Muscle of leg (tissue), 16 donors: ENCODE measurements at places on chromosomes 2 and 18. TPM values are rescaled to one million over a fixed set of nuclear protein-coding genes. Genes with fewer than 3 reads are reported as not detected.

- no peak overlapping the region for H3K4me3 ChIP-seq
- peaks cover 7% of the 10 kb centered on the region for H3K4me1 ChIP-seq
- no peaks in the 10 kb centered on the region for H3K27me3 ChIP-seq
- no peak for DNase-seq
- no peak overlapping the region for H3K27ac ChIP-seq
Observed at GRCh38 chr18:12092398-12093229, 1.0 kb upstream of the ANKRD62 start.

DNA sequence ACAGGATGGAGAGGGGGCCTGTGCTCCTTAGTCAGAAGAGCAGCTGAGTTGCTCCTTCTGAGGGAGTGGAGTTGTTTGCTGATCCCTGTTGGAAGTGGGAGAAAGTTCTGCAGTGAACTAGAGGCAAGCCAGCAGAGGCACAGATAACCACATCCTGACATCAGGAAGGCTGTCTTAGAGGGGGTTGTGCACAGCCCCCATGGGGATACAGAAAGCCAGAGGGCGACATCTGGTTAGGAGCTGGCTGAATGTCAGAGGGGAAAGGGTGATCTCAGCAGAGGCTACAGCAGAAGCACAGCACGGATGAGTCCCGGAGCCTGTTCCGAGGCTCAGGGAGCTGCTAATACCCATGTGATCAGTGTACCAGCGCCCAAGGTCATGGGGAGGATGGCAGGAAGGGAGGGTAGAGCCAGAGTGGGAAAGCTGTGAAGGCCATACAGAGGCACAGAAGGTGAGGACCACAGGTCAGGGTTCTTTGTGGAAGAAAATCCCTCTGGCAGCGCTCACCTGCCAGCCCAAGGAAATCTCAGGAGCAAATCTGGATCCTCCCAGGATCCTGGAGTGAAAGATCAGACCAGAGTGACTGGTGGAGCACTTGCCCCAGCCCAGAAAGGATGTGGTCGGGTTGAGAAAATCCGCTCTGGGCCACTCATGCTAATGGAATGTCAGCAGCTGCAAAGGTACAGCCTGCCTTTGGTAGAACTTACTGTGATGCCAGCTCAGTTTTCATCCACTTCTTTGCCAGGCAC, 111.8 kb downstream of the STPG4 start:
- H3K4me3 ChIP-seq: no peak overlapping the region
- peaks cover 21% of the 10 kb centered on the region for H3K36me3 ChIP-seq
- no peaks in the 10 kb centered on the region for H3K27me3 ChIP-seq
- DNase-seq: peak; percentile 77

- DNase-seq: no peak
- no peaks in the 10 kb centered on the region for H3K27me3 ChIP-seq
- H3K36me3 ChIP-seq: no peaks in the 10 kb centered on the region
- H3K27ac ChIP-seq: no peak overlapping the region
- H3K4me3 ChIP-seq: no peak overlapping the region
Observed at GRCh38 chr2:46198966-46199365, 98.2 kb upstream of the EPAS1 start.

ATP6V1C2 gene
- 3.3 TPM for polyA plus RNA-seq

- H3K27ac ChIP-seq: no peak overlapping the region
- peaks cover 3% of the 10 kb centered on the region for H3K36me3 ChIP-seq
- no peaks in the 10 kb centered on the region for H3K27me3 ChIP-seq
- no peak overlapping the region for H3K4me3 ChIP-seq
Observed at GRCh38 chr2:207734264-207734635, 22.8 kb downstream of the CCNYL1 start.

DNA sequence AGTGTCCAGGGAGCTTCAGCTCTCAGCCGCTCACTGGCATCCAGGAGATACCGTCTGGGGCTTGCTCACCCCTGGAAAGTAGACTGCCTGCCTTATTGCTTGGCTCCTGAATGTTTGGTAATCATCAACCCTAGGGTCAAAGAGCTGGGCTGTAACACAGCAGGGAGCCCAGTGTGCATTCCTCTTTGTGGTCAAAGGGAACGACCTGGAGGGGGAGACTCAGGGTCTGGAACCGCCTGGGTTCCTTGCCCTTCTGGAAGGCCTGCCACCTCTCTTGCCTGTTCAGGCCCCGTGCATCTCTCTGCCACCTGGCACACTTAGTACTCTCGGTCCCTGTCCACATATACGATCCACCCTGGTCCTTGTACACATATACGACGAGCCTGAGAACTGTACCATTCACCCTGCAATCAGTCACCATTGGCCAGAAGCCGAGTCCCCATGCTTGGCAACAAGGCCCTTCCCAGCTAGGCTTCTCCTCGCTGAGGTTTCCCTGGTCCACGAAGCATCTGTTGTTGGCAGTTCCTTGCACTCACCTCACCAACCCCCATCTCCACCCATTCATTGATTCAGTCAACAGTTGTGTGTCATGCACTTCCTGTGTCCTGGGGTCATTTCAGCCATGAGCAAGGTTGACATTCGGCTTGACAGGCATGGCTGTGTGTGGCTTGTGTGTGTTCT, at the start of gene NAT8:
Gene NAT8, minus strand, starts transcription at position 85 of the 681 bp plus-strand sequence. CDS start 794 bp downstream, outside the sequence.
- H3K36me3 ChIP-seq: no peaks in the 10 kb centered on the region
- H3K27me3 ChIP-seq: no peaks in the 10 kb centered on the region
- H3K4me3 ChIP-seq: no peak within 1 kb of the TSS
- no peaks in the 10 kb centered on the region for H3K4me1 ChIP-seq
- H3K27ac ChIP-seq: no peak within 1 kb of the TSS
